ENCODE measurements at places on chromosomes 16 and 17.

GRCh38 chr17:40961591-40961990, 5.2 kb downstream of the KRT39 start:
- no peak for ATAC-seq

- no peak for ATAC-seq
Observed at GRCh38 chr17:20955427-20956323, 87.1 kb downstream of the USP22 start.

- no peak for ATAC-seq
Observed at GRCh38 chr16:1331712-1332617, 1.5 kb upstream of the BAIAP3 start.

- no peak for ATAC-seq
Observed at GRCh38 chr16:16797239-16797638, 418.3 kb downstream of the NPIPA7 start.

DNA sequence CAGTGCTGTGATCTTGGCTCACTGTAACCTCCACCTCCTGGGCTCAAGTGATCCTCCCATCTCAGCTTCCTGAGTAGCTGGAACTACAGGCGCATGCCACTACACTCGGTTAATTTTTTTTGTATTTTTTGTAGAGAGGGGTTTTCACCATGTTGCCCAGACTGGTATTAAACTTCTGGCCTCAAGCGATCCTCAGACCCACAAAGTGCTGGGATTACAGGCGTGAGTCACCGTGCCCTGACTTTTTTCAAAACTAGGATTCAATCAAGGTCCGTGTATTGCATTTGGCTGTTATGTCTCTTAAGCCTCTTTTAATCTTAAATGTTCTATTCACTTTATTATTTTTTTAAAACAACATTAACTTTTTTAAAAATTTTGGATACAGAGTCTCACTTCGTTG, 4.3 kb upstream of the CCL22 start:
- ATAC-seq = no peak

GRCh38 chr17:50661348-50661747, 26.7 kb downstream of the ABCC3 start:
- no peak for ATAC-seq

GRCh38 chr16:87881324-87882200, 12.3 kb upstream of the SLC7A5 start:
- no peak for ATAC-seq

- no peak for ATAC-seq
Observed at GRCh38 chr17:71084219-71084618, 914.9 kb downstream of the KCNJ2 start.

DNA sequence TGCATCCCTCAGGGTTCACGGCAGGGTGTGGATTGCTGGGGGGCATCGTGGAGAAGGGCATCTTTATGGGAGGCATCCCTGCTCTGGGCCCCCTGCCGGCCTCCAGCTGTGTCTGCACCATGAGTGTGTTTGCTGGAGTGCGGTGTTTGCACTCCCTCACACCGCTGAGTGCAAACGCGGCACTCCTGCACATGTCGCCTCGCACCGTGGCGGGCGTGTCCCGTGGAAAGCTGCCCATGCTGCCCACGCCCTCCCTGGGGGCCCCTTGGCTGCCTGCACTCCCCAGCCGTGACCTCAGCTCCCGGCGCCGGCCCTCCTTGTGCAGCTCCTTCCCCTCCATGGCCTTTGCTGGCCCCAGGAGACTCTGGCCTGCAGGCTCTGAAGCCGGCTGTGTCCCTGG, 74.6 kb upstream of the ZNF750 start:
- no peak for ATAC-seq

GRCh38 chr16:27980076-27980775, 83.3 kb downstream of the GSG1L start:
- ATAC-seq = no peak

DNA sequence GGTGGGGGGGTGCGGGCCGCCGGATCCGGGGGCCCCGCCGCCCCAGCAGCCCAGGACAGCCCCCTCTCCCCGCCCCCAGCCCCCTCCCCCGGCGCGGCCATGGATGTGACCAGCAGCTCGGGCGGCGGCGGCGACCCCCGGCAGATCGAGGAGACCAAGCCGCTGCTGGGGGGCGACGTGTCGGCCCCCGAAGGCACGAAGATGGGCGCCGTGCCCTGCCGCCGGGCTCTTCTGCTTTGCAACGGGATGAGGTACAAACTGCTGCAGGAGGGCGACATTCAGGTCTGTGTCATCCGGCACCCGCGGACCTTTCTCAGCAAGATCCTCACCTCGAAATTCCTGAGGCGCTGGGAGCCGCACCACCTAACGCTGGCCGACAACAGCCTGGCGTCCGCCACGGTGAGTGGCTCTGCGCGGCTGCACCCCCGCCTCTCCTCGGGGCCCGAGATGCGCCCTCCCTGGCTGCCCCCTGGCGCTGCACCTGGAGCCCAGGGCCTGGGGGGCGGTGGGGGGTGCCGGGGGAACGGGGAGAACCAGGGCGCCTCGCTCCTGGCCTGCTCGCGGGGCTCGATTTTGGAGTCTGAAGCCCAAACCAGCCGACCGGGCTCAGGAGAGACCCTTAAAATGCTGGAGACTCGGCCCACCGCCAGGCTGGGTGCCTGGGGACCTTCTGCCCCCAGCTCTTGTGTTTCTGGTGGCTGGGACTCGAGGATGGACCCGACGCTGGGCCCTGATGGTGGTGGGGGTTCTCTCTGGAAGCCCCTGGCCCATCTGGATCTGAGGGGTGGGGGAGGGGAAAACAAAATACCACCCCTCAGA, 744 bp downstream of the CMIP start:
- ATAC-seq = peak; percentile 36

DNA sequence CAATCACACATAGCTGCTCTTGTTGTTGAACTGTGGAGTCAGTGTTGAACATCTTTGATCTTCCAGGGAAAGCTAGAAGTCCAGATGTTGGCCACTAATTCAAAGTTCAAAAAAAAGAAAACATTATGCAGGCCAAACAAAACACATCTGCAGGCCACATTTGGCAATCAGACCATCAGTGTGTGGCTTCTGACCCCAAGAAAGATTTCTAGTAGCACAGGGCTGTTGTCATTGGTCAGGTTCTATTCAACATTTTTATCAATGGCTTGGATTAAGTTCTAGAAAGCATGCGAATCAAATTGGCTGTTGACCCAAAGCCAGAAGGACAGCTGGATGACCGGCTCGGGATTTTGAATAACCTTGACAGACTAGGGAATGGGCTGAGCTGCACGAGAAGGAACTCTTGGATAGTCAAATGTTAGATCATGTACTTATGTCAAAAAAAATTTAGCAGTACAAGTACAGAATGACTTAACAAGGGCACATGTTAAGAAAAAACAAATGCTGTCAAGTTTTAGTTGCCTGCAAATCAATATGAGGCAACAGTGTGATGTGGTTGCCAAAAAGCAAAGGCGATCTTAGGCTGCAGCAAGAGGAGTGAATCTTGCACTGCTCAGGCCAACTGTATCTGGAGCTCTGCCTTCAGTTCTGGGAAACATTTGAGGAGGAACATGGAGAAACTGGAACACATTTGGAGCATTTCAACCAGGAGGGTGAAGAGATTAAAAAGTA, 187.6 kb downstream of the RGS9 start:
- ATAC-seq = no peak

DNA sequence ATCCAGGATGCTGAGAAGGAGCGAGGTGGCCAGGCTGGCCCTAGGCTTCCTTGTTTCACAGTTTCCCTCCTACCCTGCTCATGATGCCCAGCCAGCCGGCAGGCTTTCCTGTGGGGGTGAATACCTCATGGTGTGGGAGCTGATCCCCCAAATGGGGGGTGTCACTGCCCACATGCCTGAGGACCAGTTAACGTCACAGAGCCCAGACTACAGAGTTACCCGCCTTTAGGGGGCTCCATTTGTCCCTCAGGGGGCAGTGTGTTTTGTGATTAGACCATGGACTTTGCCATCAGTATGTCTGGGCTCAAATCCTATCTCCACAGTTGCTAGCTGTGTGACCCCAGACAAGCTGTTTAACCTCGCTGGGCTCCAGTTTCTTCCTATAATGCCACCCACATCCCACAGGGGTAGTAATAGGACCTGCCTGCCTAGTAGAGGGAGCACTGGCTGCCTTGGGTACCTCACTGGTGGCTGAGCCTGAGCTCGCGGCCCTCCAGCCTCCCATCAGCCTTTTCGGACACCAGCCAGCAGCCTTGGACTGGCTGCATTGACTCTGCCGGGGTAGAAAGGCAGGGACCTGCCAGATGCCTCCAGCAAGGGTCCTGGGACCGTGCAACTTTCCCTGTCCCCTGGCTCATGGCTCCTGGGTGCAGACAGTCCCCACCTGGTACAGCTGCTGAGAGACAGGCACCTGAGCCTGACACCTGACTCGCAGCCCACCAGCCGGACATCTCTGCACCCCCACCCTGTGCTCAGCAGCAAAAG, 87.5 kb upstream of the GSE1 start:
- no peak for ATAC-seq

DNA sequence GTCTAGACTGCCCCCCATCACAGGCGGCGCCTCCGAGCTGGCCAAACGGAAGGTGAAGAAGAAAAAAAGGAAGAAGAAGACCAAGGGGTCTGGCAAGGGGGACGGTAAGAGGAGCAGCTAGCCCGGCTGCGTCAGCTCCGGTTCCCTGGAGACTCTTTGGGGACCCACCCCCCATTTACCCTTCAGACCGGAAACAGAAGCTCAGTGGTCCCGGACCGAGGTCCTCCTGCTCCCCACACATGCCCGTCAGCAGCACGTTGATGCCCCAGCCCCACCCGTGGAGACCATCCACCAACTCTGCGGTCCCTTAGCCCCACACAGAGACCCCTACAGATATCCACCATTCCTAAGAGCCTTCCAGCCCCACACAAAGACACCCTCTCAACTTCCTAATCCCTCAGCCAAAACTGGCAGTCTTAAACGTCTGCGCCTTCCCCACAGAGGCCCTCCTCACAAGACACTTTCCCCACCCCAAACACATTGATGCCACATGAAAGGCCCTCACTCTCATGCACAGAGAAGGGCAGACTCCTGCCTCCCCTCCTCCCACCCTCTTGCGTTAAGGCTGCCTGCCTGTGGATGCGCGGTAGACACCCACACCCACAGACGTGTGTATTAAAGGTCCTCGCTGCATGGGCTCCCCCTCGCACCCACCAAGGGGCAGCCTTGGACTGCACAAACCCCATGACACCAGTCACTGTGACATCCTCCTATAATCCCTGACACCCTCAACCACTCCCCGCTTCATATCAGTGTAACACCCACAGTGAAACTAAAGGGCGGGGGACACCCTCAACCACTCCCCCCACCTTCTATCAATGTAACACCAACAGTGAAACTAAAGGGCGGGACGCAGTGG, 58.2 kb upstream of the RPH3AL start:
- peak; percentile 42 for ATAC-seq

- ATAC-seq = no peak
Observed at GRCh38 chr16:3028716-3029319, 5.0 kb downstream of the THOC6 start.

DNA sequence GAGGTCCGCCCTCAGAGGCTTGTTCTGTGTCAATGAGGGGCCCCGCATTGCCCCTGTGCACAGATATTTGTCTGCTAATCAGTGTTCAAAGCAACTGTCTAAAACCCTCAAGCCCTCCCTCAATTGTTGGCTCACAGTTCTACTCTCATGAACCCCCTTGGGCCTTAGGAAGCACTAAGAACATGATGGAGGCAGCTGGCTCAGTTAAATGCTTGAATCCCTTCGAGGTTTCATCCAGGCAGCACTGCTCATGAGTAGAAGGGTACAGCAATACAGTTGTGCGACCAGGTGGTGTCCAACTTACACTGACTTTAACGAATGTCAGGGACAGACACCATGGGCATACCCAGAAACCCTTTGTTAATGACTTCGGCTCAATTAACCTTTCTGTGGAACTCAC, 89.2 kb upstream of the WSCD1 start:
- no peak for ATAC-seq

GRCh38 chr16:17177959-17178905, 292.5 kb downstream of the XYLT1 start:
- ATAC-seq = no peak

GRCh38 chr16:66274335-66275110, 92.0 kb upstream of the CDH5 start:
- ATAC-seq = no peak

GRCh38 chr16:10663146-10663545, 31.6 kb downstream of the TEKT5 start:
- ATAC-seq = no peak

GRCh38 chr16:12646490-12647274, 157.0 kb downstream of the CPPED1 start:
- peak; percentile 70 for ATAC-seq

DNA sequence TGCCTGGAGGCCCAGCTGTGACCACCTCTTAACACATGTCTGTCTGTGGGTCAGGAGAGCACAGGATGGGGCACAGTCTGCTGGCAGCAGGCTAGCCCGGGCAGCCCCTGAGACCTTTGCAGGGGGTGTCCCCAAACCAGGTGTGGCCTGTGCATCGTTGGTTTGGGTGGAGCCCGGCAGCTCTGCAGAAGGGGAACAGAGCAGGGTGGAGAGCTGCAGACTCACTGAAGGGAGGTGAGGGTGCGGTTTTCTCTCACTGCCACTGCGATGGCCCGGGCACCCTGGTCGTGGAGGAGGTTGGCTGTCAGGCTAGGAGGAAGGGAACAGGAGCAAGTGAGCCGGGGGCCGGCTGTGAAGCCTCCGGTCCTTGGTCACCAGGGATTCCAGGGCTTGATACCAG, 28.8 kb downstream of the NLRC3 start:
- ATAC-seq = no peak

DNA sequence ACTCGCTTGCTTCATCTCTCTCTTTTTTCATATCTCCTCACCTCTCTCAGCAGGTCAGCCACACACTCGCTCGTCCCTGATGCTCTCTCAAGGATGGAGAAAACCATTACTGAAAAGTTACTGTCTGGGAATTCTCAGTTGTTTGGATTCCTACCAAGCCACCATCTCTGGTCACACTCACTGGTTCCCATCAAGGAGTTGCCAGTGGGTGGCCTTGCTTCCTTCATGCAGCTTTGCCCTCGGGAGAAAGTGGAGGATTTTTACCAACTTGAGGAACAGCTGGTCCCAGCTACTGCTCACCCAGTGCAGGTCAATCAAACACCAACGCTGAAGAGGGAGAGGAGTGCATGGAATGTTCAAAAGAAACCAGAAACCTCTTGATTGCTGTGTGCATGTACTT, 25.3 kb downstream of the MEOX1 start:
- ATAC-seq = no peak

- ATAC-seq = no peak
Observed at GRCh38 chr16:85730186-85730465, 20.8 kb downstream of the C16orf74 start.

- no peak for ATAC-seq
Observed at GRCh38 chr16:17984810-17985209, 351.7 kb downstream of the NPIPA8 start.

DNA sequence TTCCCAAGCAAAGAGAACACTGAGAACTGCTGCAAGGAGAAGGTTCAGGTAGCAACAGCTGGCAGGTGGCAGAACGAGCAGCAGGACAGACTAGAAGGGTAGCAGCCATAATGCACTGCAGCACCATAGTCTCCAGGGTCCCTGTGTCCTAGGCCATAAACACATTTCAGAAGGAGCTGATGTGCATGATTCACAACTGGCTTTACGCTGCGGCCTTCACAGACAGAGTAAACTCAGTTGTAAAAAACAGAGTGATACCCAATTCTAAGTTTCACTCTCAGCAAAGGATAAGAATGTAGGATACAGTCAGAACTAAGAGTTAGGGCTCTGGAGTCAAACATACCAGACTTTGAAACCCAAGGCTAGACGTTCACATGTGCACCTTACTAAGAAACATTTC, 24.4 kb downstream of the ARHGAP17 start:
- no peak for ATAC-seq

Data from activated CD4-positive, CD25-positive, alpha-beta regulatory T cell treated with anti-CD3 and anti-CD28 coated beads, Interleukin-2, amount 50 U/mL, for 24 hours (primary cell).